Keratinocyte (primary cell): ENCODE measurements at places on chromosomes 2 and 18.
A peak's percentile ranks its signal among the peaks of the same experiment; 100 is the strongest.

GRCh38 chr2:112491946-112492345 lies 10.0 kb downstream of the TTL start:
- DNase-seq: no peak

- DNase-seq: no peak
Measured at GRCh38 chr2:12173271-12173942, 427.0 kb downstream of the LPIN1 start.

DNA sequence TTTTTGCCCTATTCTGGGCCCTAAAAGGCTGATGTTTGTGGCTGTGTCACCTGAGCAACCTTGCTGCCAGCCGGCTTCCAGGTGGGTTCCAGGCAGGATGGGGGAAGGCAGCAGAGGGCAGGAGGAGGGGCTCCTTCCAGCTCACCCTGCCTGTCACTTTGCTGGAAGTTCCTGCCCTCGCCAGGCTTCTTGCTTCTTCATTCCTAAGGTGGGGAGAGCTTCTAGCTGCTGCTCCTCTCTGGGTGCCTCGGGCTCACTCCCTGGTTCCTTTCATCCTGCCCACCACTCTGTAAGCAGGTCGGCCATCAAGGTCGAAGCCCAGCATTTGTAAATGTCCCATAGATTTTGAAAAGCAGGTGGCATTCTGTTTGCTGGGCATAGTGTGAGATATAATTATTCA lies 249.4 kb upstream of the HS6ST1 start:
- no peak for DNase-seq

GRCh38 chr2:230097424-230097823 lies 28.7 kb upstream of the SLC16A14 start:
- DNase-seq: no peak

- DNase-seq: no peak
Measured at GRCh38 chr2:187943772-187944369, 347.8 kb upstream of the GULP1 start.

- DNase-seq: no peak
Measured at GRCh38 chr2:15811367-15811766, 129.0 kb upstream of the MYCN start.

GRCh38 chr2:23639406-23639982 lies 254.5 kb downstream of the KLHL29 start:
- no peak for DNase-seq

- DNase-seq: no peak
Measured at GRCh38 chr2:45643095-45643494, 8.4 kb upstream of the PRKCE start.

DNA sequence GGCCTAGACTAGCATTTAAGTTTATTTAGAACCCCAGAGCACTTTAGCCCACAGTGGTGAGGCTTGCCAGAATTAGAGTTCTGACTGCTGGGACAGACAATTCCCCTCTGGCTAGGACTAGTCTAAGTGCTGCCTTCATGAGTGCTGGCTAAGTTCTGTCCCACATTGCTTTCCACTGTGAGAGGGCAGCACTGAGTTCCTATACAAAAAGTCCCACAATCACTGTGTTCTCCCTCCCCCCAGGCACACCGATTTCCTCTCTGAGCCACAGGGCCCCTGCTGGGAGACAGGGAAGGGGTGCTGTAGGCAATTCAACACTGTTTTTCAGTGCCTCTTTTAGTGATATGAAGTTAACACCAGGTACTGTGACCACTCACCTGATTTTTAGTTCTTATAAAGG lies 310.9 kb downstream of the DLGAP1 start:
- no peak for DNase-seq

- no peak for DNase-seq
Measured at GRCh38 chr2:105925390-105925789, 180.7 kb downstream of the NCK2 start.

DNA sequence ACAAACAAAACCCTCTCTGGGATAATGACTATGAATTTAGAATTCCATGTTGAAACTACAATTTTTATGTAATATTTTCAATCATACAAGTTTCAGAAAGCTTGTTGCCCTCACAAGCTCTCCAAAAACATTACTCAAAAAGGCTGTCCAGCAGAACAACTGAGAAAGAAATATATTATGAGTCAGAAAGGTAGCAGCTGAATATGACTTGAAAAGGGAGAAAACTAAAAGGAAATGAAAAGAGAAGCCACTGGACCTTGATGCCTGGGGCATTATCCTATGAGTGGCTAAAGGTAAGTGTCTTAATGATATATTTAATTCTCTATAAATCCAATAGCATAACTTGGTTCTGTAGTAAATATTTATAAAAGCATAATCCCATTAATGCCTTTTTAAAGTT lies 61.8 kb downstream of the NXPH2 start:
- no peak for DNase-seq

- no peak for DNase-seq
Measured at GRCh38 chr2:100537918-100538317, 24.9 kb upstream of the PDCL3 start.

DNA sequence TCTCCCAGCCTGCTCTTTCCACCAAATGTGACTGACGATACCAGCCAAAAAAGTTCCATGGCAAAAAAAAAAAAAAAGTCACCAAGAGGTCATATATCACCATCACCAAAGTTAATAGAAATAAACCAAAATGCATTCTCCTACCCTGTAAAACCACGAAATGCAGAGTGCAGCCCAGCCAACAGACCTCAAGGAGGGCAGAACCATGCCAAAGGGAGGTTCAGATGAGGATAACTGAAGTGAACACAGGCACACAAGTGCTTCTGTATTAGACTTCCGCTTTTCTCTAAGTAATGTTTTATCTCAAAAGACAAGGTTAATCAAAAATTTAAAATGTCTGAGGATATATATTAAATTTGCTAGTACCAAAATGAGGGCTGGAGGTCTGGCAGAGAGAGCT lies 5.5 kb downstream of the SERPINE2 start:
- no peak for DNase-seq

- DNase-seq: no peak
Measured at GRCh38 chr2:196767101-196767500, 32.4 kb downstream of the GTF3C3 start.

DNA sequence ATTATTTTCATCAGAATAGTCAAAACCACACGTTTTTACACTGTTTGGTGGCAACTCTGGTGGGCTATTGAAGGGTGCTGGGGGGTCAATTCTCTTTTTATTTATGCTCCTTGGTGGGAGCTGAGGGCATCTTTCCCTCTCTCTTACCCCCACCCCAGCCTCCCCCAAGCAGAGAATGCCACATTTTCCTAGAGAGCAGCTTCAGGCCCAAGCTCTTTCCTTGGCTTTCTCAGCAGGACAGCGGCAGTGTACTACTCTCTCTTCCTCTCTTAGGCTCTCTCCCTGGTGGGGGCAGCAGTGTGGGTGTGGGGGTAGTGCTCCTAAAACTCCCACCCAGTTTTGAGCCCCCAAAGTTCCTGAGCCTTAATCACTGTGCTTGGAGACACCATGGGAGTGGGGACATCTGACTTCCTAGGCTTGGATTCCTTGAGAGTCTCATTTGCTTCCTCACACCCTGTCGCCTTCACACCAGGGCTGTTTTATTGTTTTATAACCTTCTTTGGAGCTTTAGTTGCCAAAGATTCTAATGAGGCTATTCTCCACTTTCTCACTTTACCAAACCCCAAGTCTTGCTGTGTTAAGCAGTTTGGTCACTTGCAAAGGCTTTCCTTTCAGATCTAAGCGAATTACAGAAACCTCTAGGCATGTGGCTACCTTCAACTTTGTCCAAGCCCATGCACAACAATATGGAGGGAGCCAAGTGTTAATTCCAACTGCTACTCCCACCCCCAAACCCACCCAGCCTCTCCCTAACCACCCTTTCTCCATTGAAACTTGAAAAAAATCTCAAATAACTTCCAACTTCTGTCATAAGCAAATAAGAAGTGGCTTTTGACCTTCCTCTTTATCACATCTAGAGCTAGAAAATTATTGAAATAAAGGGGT lies 6.0 kb upstream of the HOXD4 start:
- no peak for DNase-seq

DNA sequence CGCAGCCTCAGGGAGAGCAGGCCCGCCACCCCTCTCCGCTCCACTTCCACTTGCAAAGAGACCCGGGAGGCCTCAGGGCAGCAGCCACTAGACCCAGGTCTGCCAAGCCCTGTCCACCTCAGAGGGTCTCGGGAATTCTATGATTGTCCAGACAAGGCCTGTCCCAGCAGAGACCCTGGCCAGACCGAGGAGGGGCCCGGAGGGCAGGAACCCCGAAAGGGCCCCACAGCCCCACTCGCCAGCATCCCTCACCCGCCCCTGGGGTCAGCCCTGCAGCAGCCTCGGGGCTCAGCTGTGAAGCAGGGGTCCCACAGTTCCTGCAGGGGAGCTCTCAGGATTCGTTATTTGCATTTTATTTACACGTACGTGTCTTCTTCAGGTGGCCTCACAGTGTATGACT lies 269.5 kb downstream of the EIPR1 start:
- DNase-seq: no peak

- DNase-seq: no peak
Measured at GRCh38 chr2:44730593-44730992, 210.9 kb upstream of the SIX3 start.

- DNase-seq: no peak
Measured at GRCh38 chr18:55088000-55088401, 128.7 kb upstream of the CCDC68 start.

- DNase-seq: no peak
Measured at GRCh38 chr2:5914811-5915611, 222.8 kb downstream of the SOX11 start.

DNA sequence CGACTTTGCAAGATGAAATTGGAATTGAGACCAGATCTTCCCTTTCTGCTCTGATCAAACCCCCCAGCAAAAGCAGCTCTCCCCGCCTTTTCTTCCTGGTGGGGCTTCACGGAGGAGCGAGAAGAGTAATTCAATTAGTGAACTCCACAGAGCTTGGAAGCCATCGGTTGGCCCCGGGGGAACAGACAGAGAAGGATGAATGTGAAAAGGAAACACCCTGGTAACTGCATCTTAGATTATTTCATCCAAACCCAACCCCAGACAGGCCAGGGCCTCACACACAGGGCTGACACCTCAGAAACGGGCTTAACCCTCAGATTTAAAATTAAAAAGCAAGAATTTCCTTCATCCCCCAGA lies 18.3 kb downstream of the SMAD7 start:
- no peak for DNase-seq

GRCh38 chr2:205103699-205104098 lies 558.4 kb downstream of the PARD3B start:
- no peak for DNase-seq

GRCh38 chr2:162245781-162246180 lies 2.5 kb upstream of the FAP start:
- peak; percentile 84 for DNase-seq

- DNase-seq: no peak
Measured at GRCh38 chr2:240383871-240384700, 51.4 kb upstream of the GPC1 start.

DNA sequence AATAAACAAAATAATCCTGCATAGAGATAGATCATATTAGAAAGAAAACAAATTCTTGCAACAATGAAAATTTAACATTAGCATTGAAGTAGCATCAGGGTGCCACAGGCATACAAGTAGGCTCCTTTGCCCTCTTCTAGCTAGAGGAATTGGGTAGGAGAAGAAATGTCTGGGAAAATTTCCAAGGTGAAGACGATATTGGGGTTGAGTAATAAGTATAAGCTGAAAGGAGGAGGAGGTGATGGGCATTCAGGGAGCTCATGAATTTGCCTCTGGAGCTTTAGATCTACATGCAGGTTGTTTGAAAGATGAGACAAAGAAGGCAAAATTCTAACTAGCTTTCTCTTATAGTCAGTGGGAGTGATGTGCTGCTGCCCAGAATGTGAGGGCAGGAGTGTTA lies 504.9 kb downstream of the CCDC85A start:
- no peak for DNase-seq

DNA sequence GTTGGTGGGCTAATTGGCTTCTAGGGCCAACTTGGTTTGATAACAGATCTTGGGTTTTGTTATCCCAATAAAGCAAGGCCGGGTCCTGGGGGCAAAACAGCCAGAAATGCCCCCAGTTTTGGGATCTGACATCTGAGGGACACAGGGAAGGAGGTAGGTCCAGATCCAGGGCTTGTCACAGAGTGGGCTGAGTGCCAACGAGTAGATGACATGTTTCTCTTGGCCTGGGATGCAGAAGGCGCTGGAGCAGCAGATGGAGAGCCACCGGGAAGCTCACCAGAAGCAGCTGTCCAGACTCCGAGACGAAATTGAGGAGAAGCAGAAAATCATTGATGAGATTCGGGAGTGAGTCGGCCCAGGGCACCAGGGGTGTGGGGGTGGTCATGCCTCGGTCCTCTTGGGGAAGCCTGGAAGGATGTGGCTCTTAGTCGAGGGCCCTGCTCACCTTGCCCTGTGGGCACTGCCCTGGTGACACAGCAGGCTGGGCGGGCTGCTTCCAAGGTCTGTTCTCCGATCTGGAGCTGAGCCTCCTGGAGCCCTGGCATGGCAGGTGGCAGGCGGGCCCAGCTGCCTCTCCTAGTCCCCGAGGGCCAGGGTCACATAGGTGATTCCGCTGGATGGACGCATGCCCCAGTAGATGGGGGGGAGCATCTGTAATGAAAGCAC lies 40.2 kb upstream of the LYPD6B start:
- no peak for DNase-seq
